ENCODE measurements at places on chromosomes 1 and 21.
A peak's percentile ranks its signal among the peaks of the same experiment; 100 is the strongest.

DNA sequence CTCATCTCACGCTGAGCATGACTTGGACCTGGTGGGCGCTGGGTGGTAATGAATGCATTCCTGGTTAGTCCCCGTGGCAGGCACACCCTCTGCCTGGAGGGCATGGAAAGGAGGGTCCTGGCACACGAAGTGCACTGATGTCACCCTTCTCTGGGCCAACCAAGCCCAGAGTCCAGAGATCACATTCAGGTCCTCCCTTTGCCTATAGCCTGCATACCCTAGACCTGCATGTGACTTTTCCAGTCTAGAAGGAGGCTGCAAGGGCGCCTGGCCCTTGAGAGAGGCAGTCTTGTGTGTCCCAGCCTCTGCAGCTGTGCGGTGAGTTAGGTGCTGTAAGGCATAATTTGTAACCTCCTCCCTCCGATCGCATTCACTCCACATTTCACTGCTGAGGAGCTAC lies 22.1 kb downstream of the PADI2 start:
- DNase-seq = no peak

- DNase-seq = no peak
These were observed 35.7 kb upstream of the DUSP10 start for GRCh38 chr1:221777431-221778072.

- peak; percentile 18 for DNase-seq
These were observed 17.0 kb upstream of the IGSF21 start for GRCh38 chr1:18090636-18091035.

- DNase-seq = peak; percentile 53
These were observed 3.4 kb upstream of the GRIK3 start for GRCh38 chr1:37037690-37038089.

- DNase-seq = no peak
These were observed 5.8 kb downstream of the C21orf58 start for GRCh38 chr21:46317710-46318463.

DNA sequence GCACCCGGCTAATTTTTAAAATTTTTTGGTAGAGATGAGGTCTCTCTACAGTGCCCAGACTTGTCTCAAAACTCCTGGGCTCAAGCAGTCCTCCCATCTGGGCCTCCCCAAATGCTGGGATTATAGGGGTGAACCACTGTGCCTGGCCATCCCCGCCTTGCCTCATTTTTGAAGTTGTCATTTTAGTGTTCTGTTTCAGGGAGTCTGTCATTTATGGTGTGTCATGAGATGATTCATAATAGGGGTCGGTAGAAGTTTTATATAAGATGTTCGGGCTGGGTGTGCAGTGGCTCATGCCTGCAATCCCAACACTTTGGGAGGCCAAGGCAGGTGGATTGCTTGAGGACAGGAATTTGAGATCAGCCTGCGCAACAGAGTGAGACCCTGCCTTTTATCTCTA lies 8.5 kb downstream of the PRCC start:
- no peak for DNase-seq

Measured in NCI-H2171 (cell line).